ENCODE measurements at places on chromosomes 13 and 19. TPM values are rescaled to one million over a fixed set of nuclear protein-coding genes. Genes with fewer than 3 reads are reported as not detected.

Gene MAST1
- 0.80 TPM for polyA plus RNA-seq

GRCh38 chr19:16106121-16106520 lies 5.6 kb upstream of the RAB8A start:
- DNase-seq = no peak

Gene KCTD4
- 0.25 TPM for polyA plus RNA-seq

GRCh38 chr13:105929505-105929904 lies 606.0 kb downstream of the EFNB2 start:
- no peak for DNase-seq

Data from right renal cortex interstitium (tissue), 3 donors.